NCI-H2081 treated with DMSO at 0.1 percent for 48 hours (cell line): ENCODE measurements at places on chromosomes 11 and 22.

GRCh38 chr22:50118557-50119168 is 28.9 kb downstream of the MOV10L1 start:
- no peak for DNase-seq

DNA sequence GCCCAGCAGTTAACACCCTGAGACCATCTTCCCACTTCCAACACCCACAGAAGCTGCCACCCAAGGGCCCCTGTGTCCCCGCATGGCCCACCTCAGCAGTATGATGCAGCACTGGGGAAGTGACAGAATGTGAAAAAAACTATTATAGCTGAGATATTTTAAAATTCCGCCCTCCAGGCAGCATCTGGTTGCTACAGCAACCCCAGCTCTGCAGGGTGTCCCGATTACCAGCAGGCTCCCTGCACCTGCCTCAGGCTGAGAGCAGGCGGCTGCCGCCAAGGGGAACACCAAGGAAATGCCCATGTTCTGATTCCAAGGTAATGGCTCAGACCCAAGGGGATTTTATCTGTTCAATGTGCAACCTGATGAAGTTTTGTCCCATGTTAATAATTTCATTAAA is 10.5 kb upstream of the TMEM121B start:
- DNase-seq = peak; percentile 39

- DNase-seq = no peak
Observed at GRCh38 chr11:101288392-101288791, 158.8 kb upstream of the PGR start.

DNA sequence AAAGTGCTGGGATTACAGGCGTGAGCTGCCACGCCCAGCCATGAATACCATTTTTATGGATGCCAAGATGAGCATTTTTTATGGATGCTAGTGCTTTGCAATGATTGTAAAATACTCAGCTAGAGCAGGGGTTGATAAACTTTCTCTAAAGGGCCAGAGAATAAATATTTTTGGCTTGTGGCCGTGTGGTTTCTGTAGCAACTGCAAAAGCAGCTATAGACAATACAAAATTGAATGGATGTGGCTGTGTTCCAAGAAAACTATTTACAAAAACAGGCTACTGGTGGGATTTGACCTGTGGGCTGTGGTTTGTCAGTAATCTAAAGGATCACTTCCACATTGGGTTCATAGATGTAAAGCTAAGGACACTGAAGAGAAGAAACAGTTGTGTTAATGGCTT is 56.0 kb downstream of the COMMD9 start:
- DNase-seq = peak; percentile 75

DNA sequence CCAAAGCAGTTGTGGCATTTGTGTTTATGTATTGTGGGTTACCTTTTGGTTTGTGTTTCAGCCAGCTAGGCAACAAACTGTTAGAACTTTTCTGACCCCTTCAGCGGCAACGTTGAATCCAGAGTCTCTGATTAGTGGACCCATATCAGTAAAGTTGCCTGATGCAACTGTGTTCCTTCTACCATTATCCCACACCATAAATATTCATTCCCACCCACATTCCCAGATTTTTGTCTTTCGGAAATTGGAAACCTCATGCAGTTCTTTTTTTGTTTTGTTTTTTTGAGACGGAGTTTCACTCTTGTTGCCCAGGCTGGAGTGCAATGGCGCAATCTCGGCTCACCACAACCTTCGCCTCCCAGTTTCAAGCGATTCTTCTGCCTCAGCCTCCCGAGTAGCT is 30.7 kb upstream of the RBX1 start:
- no peak for DNase-seq

DNA sequence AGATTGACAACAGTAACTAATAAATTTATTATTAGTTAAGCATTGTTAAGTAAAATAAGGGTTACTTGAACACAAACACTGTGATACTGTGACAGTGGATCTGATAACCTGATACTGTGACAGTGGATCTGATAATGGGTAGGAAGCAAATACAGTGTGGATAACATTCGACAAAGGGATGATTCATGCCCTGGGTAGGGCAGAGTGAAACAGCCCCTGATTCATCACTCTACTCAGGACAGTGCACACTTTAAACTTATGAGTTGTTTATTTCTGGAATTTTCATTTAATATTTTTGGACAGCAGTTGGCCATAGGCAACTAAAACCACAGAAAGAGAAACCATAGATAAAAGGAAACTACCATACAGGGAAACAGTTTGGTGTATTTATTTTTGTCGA is 60.8 kb upstream of the CTSC start:
- DNase-seq = no peak

- no peak for DNase-seq
Observed at GRCh38 chr11:79285756-79286155, 155.1 kb downstream of the TENM4 start.

- DNase-seq = no peak
Observed at GRCh38 chr22:46934746-46935491, 172.5 kb downstream of the TBC1D22A start.

DNA sequence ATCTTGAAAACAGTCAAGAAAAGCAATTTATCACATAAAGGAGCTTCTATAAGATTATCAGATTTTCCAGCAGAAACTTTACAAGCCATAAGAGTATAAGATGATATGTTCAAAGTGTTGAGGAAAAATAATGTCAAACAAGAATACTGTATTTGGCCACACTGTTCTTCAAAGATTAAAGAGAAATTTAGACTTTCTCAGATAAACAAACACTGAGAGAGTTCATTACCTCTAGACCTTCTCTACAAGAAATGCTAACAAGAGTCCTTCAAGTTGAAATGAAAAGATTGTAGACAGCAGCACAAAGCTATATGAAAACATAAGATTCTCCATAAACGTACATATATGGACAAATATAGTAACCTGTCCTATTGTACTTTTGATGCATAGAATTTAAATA is 8.0 kb upstream of the MTMR2 start:
- no peak for DNase-seq

GRCh38 chr22:35051013-35051535 is 14.9 kb upstream of the ISX start:
- DNase-seq = no peak

DNA sequence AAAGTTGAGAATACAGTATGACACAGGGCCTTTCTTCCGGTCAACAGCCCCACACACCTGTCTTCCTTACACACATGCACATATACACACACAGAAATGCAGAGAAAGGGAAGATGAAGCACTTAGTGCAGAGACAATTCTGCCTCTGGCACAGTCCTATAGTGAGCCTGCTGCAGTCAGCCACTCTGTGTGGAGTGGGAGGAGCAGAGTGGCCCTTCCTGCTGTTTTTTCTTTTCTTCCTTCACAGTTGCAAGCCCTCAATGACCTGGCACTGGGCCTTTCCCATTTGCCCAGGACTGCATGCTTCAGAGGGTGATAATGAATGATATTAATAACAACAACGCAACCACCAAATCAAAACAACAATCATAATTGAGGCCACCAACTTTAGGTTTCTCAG is 527.0 kb upstream of the B3GAT1 start:
- DNase-seq = no peak

GRCh38 chr11:111531136-111531535 is 9.4 kb upstream of the LAYN start:
- DNase-seq = no peak

DNA sequence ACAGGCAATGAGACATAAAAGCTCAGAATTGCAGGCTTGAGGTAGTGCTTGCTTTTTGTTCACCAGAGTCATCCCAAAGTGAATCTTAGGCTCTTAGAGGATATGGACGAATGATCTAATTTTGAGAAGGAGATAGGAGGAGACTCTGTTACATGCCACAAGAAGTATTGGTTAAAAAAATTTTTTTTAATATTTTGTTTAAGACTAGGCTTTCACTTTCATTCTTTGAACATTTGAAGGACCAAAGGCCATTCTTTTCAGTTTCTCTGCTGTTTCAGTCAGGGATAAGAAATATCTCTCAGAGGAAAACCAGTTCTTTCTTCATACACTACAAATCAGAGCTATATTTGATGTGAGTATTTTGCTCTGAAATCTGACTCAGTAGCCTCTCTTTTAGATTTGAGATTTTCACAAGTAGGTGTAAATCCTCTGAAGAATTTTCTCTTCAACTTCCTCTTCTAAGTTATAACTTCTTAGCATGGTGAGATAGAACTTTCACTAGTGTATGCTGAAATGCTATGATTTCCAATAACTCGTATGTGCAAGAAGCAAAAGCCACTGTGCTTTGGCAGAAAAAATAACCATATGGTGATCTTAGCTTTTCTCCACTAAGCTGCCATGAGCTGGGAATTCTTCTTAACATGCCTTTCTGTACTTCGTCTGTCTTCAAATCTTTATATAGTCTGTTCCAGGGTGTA is 24.1 kb upstream of the FAM181B start:
- DNase-seq = no peak

- no peak for DNase-seq
Observed at GRCh38 chr11:2911088-2911784, 18.0 kb downstream of the PHLDA2 start.

GRCh38 chr11:17807034-17807433 is 72.5 kb downstream of the KCNC1 start:
- DNase-seq = no peak

GRCh38 chr11:126725043-126725442 is 275.5 kb downstream of the KIRREL3 start:
- DNase-seq = no peak

- DNase-seq = no peak
Observed at GRCh38 chr11:55714982-55715888, 53.2 kb downstream of the OR4C6 start.

DNA sequence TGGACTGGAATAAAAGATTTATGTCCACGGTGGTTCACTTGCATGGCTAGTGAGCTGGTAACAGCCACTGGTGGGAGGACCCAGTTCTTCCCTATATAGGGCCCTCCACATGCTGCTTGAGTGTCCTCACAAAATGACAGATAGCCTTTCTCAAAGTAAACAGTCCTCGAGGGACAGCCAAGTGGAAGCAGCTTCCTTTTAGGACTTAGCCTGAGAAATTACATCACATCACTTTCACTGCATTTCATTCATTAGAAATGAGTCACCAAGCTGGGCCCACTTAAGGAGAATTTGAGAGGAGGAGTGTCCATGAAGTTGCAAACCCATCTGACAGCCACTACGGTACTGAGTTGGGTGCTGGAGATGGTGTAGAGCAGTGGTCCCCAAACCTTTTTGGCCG is 7.0 kb downstream of the ISX start:
- DNase-seq = no peak

DNA sequence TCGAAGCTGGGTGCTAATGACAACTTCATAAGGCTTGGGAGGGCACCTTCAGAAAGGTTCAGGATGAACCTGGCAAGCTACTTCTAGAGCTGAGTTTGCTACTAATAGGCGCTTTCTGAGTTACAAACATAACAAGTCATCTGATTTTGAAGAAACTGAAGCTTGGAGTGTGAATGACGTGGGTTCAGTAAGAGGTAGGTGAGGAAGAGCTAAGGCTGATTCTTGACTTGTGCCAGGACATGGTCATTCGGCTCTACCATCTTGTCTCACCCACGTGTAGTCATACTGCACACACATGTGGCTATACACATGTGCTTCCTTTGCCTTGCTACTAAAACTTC is 56.4 kb downstream of the SWAP70 start:
- no peak for DNase-seq

GRCh38 chr11:70364745-70365543 is 33.4 kb upstream of the CTTN start:
- no peak for DNase-seq

GRCh38 chr11:2816941-2817421 is 68.6 kb downstream of the CDKN1C start:
- no peak for DNase-seq

- no peak for DNase-seq
Observed at GRCh38 chr11:78783301-78783700, 208.6 kb upstream of the NARS2 start.

DNA sequence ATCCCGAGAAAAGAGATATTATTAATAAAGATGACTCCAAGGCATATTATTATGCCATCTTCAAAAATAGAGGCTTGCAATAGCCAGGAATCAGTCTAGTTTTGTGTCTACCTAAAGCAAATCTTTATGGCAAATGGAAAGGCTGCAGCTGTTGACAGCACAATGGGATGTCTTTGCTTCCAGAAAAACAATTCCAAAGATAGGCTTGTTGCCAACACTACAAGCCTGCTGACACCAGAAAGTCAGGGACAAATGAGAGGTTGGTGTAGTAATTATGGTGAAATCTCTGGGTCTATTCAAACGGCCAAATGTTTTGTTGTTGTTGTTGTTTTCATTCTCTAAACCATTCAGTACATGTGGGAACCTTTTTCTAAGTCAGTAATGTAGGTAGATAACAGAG is 101.8 kb downstream of the LUZP2 start:
- no peak for DNase-seq

DNA sequence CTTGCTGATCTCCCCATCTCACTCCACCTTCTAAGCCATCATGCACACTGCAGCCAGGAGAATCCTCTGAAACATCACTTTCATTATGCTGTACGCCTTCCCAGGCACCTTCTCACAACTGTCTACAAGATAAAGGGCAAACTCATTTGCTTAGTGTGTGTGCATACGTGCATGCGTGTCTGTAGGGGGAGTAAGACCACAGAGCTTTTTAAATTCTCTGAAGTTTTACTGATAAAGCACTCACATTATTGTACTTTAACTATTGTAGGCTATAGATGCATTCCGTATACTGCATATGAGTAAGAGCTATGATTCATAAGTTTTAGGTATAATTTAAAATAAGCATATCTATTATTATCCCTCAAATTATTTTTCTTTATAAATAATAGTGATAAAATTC is 15.3 kb upstream of the ANKK1 start:
- DNase-seq = no peak

DNA sequence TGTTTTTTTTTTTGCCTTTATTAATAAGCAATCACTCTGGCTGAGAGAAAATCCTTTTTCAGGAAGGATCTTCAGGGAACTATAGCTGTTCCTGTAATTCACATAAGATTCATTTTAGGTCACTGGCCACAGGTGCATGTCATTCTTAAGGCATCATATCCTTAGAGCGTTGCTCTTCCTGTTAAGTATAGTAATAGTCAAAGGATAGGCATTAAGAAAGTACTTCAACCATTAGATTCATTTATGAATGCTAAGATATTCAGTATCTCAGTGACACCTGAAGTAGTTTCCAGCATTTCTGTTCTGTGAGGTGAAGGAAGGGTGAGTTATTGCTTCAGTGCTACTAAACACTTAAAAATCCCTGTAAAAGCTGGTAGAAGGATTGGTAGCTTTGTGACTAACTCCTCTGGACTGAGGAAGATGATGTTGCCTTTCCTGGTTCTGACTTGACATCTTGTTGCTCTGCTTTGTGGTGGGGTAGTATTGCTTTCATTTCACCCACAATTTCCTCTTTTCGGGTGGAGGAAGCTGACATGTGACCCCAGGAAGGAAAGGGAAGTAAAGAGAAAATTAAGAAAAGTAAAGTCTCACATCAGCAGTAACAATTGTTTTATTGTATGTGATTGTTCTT is 34.7 kb downstream of the RNF169 start:
- no peak for DNase-seq

- DNase-seq = no peak
Observed at GRCh38 chr11:36380296-36381014, 84.4 kb downstream of the PRR5L start.

DNA sequence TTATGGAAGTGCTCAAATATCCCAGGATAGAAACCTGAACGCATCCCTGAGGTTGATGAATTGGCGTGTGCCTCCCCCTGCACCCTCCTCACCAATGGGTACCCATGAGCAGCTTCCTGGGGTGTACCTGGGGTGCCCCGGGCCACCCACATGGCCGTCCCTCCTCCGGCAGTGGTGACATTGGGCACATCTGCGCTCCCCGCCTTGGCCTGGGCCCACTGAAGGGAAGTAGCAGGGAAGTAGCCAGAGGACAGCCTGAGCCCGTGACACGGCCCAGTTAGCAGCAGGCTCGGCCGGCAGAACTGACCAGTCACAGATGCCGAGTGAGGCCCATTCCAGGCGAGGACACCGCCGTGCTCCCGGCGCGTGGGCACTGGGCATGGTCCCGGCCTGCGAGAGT is 16.7 kb downstream of the MRPL23 start:
- no peak for DNase-seq

- no peak for DNase-seq
Observed at GRCh38 chr11:66843776-66844495, 695 bp downstream of the RCE1 start.
